Activated T-helper 1 cell treated with anti-CD3 and anti-CD28 coated beads, Interleukin-2, amount 50 U/mL, for 16 hours (primary cell): ENCODE measurements at places on chromosomes 3 and 15.

GRCh38 chr3:65024148-65024547 is 336.3 kb upstream of the ADAMTS9 start:
- DNase-seq, result no peak

DNA sequence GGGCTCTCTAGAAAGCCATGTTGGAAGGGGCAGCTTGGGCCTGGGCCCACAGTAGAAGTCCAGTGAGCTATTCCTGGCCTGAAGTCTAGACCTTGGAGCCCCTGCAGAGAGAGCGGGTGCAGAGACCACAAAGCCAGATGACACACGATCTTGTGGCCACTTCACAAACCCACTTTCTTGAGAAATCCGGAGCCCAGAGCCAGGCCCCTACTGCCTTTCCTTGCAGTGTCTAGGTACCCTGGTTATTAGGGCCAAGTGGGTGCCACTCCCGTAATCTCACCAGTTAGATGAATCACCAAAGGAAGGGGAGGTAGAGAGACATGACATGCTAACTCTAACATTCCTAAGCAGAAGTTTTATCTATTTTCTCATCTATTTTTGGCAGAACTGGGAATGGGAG is 72.5 kb upstream of the ADAMTSL3 start:
- no peak for DNase-seq

- no peak for DNase-seq
These were observed 142.8 kb downstream of the CHL1 start for GRCh38 chr3:339351-339750.

- no peak for DNase-seq
These were observed 77.9 kb downstream of the RPN1 start for GRCh38 chr3:128572644-128573105.

DNA sequence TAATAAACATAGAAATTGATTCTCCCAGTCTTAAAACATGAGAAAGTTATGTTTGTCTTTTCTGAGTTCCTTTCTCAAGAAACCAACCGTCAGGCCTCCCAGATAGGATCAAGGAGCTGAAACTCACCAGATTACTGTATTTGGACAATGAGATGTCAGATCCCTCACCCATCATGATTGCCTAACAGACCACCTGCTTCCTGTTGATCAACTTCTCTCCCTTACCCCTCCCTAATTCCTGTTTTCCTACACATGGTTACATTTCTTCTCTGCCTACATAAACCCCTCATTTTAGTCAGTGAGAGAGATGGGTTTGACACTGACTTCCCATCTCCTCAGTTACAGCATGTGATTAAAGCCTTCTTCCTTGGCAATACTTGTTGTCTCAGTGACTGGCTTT is 917.5 kb downstream of the FHIT start:
- no peak for DNase-seq

- DNase-seq, result no peak
These were observed 1360.9 kb upstream of the ALCAM start for GRCh38 chr3:104005815-104006214.

GRCh38 chr3:55161231-55161630 is 233.4 kb upstream of the LRTM1 start:
- DNase-seq, result no peak

DNA sequence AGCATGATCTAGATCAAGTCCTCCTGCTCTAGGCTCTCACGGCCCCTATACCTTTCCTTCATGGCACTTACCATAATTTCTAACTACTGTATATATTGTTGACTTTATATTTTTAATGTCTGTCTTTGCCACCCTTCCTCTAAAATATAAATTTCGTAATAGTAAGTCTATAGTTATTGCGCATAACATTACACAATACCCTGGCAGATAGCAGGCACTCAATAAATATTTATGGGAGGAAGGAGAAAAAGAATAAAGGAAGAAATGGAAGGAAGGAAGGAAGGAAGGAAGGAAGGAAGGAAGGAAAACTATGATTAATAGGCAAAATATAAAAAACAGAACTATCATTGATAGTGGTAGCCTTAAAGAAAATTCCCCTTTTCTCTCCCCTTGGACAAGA is 190.3 kb upstream of the LMCD1 start:
- no peak for DNase-seq

- DNase-seq, result no peak
These were observed 341.7 kb upstream of the PROK2 start for GRCh38 chr3:72126441-72127223.

DNA sequence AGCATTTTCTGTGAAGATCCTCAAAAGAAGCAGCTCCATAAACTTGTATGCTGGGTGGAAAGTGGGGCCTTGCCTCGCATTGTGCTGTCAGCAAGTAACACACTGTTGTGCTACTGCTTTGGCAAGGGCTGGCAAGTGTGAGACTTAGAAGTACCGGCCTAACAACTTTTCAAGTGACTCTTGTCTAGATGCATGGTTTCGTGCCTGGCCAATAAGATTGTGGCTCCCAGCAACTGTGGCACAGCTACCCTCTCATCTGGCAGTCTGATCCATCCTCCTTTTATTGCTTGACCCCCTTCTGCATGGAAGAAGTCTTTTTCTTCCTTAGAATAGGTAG is 79.4 kb upstream of the VEPH1 start:
- no peak for DNase-seq

- no peak for DNase-seq
These were observed 143.8 kb upstream of the ABHD17C start for GRCh38 chr15:80551348-80551747.

GRCh38 chr15:62550106-62550505 is 385.0 kb upstream of the C2CD4B start:
- DNase-seq, result no peak

- DNase-seq, result no peak
These were observed 100.1 kb downstream of the VGLL3 start for GRCh38 chr3:86890741-86891396.

- DNase-seq, result no peak
These were observed 87.4 kb downstream of the TRIM42 start for GRCh38 chr3:140765246-140765645.

- no peak for DNase-seq
These were observed 107.0 kb downstream of the FNDC3B start for GRCh38 chr3:172146349-172146748.

GRCh38 chr15:65275104-65275727 is 11.5 kb downstream of the PARP16 start:
- DNase-seq, result no peak

- DNase-seq, result no peak
These were observed at the start of gene ZBTB38 for GRCh38 chr3:141368062-141368924. Gene ZBTB38, plus strand, starts transcription at chr3:141368504. Its CDS starts 73,885 bp downstream, at chr3:141442389.

DNA sequence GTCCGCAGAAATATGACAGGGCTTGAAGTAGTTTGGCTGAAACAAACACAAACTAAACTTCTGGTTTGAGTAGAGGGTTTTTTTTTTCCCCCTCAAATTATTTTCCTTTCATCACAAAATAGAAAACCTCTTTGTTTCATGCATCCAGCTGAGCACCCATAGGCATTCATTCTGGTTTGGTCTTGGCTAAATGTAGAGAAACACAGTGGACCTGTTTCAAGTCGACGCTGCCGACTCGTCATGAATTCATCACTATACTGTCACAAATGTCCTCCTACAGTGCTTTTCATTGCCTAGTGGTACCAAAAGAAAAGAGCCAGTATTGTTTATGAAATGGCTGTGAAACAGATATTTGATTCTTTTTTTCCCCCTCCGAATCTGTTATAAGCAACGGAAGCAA is 52.4 kb upstream of the GYG1 start:
- DNase-seq, result no peak

DNA sequence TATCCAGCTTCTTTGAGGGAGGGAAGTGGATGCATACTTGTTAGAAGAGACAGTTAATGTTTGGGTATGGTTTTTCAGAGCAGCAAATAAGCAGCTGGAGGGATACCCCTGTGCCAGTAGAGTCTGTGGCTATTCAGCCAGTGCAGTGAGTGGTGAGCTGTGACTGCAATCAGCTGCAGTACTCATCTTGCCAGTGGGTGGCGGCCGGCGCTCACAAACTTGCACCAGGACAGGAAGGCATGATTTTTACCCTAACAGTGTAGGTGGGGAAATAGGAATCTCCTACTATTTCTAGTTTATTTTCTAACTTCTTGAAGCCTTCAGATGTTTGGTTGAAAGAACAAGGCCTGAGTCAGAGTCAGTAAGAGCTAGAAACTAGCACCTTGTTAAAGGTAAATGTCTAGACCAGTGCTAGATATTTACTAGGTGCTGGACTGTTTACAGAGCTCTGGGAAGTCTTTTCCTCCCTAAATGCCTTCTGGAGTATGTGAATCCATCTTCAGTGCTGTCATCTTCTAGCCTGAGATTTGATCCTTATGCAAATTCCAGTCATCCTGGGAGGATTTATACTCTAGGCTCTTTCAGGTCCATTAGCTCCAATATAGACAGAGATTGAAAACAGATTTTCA is 23.6 kb downstream of the TIMP4 start:
- DNase-seq, result peak; percentile 17

- no peak for DNase-seq
These were observed 47.8 kb downstream of the OIP5 start for GRCh38 chr15:41284427-41285177.

- DNase-seq, result no peak
These were observed 532.3 kb upstream of the ATP11B start for GRCh38 chr3:182261041-182261440.

DNA sequence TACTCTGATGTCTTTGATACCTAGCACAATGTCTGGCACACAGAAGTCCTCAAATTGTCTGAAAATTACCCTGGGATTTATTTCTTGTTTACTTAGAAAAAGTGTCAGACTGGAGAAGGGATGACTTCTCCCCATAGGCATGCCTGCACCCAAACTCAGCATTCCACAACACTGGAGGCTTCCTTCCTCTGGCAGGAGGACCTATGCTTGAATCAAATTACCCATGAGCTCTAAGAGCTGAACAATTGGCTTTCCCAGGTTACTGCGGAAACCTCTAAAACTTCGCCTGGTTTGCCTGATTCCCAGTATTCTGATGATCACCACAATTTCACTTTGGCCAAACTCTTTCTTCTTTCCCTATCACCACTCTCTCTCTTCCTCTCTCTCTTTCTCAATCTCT is 217.4 kb downstream of the DIPK2A start:
- DNase-seq, result no peak

DNA sequence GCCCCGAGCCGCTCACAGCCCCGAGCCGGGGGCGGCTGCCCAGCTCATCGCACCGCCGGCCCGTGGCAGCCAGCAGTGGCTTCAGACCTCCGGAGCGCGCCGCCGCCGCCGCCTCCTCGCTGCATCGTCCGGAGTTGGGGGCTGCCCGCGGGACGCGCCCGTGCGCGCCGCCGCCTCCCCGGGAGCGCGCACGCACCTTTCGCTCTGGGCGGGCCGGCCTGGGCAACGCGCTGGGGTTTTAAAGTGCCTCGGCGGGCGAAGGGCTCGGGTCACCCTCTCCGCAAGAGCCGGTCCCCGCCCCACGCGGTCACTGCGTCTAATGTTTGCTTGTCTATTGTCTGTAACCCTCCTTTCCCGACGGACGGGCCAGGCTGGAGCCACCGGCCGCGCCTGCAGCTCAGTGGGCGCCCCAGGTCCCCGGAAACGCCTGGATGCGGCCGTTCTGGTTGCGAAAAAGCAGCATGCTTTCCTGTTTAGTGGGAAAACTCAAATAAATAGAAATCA is at the start of gene RYK:
RYK (minus strand) TSS at position 143 of the 504 bp plus-strand sequence. CDS start 205 bp downstream, outside the sequence.
- peak; percentile 54 for DNase-seq
